Spleen (tissue), 13 donors: ENCODE measurements at places on chromosomes 16 and 17. TPM values are rescaled to one million over a fixed set of nuclear protein-coding genes. Genes with fewer than 3 reads are reported as not detected.

GRCh38 chr17:64369007-64369893 is 21.4 kb downstream of the PECAM1 start:
- no peak for DNase-seq

DNA sequence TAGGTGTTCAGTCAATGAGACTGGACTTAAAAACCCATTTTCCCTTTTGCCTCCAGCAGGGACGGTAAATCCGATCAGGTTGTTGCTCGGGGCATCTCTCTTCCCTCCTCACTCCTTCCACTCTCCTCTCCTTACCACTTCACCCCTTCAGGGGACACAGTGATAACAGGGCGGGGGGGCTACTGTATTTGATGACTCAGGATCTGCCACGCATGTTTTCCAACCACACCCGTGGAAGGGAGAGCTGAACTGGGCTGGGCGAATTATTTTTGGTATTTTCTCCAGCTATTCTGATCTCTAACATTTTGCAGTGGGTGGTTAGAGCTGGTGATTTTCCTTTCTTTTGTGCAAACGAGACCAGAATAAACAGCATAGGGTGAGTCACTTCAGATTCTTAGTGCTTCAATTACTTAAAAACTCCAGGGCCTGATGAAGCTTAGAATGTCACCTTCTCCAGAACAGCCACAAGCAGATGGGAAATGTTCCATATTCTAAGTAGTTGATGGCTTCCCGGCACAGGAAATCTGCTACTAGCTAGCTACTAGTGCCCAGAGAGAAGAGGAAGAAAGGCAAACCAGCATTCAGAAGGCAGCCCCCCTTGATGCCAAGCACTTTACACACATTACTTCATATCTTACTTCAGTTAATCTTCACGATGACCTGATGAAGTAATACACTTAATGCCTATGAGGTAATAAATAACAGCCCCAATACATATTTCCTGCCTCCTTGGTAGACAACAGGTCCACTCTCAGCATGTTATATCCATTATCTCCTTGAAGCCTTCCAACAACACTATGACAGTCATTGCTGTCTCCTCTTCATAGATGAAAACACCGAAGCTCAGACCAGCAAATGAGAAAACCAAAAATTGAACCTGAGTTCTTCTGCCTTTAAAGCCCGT is 74.1 kb downstream of the ASIC2 start:
- DNase-seq, result no peak

- no peak for DNase-seq
These were observed 1.1 kb upstream of the CAPN15 start for GRCh38 chr16:526181-527014.

DNA sequence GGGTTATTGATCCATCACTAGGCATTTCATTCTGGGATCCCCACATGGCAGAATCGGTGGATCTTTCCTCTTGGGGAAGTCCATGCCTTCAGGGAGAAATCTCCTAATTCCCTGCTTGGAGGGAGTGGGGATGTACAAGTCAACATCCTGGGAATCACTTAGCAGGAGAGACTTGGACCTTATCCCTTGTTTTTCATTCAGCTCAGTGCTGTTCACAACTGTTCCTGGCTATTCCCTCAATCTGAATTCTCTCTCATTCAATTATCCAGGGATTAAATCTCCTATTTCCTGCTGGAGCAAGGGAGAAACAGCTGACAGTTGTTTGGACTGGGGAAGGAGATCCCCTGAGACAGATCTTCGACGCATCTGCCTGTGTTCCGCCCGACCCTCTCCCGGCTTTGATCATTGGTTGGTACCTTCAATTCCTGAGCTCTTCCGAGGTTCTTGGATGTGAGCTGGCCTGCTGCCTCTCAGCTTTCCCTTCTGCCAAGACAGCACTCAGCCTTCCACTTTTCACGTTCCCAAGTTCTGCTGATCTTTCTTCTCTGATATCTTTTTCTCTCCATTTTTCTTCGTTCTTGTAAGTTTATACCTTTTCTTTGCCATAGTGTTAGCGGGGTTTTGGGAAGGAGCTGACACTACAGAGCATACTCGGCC is 115.4 kb upstream of the GNAO1 start:
- no peak for DNase-seq

Gene SCNN1B
- total RNA-seq, result 3.5 TPM

Gene CD79B
- total RNA-seq, result 192 TPM

Gene EVPLL
- not detected for total RNA-seq

Gene XYLT1
- 40.7 TPM for total RNA-seq
